ENCODE measurements at places on chromosomes 11 and 22.

DNA sequence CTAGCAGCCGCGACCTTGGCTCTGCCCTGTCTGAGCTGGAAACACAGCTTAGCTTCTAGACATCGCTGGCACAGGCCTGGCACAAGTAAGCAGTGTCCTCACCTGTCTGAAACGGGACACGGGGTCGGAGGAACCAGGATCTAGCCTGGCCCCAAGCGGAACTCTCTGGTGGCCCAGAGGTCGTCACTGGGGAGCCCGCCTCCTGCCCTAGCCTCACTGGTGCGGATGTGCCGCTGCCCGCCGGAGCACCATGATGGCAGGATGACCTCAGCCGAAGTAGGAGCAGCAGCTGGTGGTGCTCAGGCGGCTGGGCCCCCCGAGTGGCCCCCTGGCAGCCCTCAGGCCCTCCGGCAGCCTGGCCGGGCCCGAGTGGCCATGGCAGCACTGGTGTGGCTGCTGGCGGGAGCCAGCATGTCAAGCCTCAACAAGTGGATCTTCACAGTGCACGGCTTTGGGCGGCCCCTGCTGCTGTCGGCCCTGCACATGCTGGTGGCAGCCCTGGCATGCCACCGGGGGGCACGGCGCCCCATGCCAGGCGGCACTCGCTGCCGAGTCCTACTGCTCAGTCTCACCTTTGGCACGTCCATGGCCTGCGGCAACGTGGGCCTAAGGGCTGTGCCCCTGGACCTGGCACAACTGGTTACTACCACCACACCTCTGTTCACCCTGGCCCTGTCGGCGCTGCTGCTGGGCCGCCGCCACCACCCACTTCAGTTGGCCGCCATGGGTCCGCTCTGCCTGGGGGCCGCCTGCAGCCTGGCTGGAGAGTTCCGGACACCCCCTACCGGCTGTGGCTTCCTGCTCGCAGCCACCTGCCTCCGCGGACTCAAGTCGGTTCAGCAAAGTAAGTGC lies 871 bp downstream of the SLC35E4 start:
- no peak for DNase-seq

- no peak for DNase-seq
These were observed 50.7 kb upstream of the SPATA19 start for GRCh38 chr11:133896028-133896427.

- DNase-seq: no peak
These were observed at the start of gene FBLN1 for GRCh38 chr22:45502215-45503049. Gene FBLN1 (plus strand): TSS chr22:45502883. CDS start chr22:45502986, 103 bp downstream.

GRCh38 chr11:94424011-94424410 lies 22.8 kb upstream of the GPR83 start:
- DNase-seq: no peak

- DNase-seq: no peak
These were observed at the start of gene GP1BB for GRCh38 chr22:19723232-19723982. Gene GP1BB (plus strand): TSS chr22:19723539. CDS start chr22:19723570, 31 bp downstream.

DNA sequence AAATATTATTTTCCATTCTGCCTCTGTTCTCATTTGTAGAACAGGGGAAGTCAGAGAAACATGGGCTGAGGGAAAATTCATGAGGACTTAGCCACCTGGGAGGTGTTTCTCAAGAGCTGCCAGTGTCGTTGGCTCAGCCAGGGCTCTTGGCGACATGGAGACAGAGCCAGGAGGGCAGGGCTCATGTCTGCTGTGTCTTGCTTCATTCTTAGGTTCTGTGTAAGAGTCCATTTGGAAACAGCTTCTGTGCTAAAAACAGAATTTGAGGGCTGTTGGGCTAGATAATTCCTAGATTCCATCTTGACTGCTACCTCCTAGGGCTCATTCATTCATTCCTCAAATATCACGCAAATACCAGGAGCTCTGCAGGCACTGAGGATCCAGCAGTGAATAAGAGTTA lies 15.1 kb upstream of the MRGPRX2 start:
- DNase-seq: no peak

GRCh38 chr11:31160504-31161422 lies 208.8 kb downstream of the DCDC1 start:
- no peak for DNase-seq

DNA sequence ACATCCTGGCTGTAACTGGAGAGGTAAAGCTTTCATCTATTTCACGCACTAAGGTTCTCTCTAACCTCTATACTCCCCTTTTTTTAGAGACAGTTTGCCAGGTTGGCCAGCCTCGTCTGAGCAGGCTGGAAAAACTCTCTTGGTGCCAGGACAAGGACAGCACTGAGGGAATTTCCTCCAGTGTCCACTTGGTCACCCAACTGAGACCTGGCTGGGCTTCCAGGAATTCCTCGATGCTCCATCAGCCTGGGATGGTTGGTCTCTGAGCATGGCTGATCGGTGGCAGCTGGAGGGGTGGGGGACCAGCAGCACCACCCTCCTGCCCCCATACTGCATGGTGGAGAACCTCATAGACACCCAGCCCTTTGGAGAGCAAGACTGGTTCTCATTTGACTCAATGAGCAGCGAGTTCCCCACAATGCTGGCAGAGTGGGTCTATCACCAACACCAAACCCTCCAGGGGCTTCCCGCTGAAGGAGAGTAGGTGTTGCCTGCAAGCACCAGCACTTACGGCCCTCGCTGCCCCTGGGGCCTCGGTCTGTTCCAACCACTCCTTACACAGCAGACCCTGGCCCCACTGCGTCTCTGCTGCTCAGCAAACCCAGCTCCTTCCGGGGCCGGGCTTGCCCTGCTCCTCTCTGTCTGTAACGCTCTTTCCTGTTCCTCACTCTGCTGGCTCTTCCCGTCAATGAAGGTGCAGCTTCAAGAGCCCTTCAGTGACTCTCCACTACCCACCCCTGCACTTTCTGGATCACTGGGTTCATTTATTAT lies 122.2 kb downstream of the ST3GAL4 start:
- no peak for DNase-seq

DNA sequence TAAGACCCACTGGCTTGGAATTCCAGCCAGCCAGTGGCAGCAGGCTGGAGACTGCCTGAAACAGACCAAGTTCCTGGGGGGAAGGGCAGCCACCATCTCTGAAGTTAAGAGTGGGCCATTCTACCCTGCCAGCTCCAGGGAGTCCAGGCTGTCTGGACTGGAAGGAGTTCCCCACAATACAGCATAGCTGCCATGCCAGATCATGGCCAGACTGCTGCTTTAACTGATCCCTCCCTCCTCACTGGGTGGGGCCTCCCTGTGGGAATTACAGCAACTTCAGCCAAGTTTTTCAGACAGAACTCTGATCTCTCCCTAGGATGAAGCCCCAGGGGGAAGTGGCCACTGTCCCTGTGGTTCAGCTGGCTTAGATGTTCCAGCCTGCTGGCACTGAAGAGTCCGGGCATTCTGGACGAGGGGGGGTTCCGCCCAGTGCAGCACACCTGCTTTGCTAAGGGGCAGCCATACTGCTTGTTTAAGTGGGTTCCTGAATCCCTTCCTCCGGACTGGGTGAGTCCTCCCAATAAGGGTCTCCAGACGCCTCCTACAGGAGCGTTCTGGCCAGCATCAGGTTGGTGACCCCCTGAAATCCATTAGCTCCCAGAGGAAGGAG lies 455.4 kb downstream of the DLG2 start:
- no peak for DNase-seq

Data from stimulated activated CD4-positive, alpha-beta T cell treated with anti-CD3 and anti-CD28 coated beads, TNF-alpha, amount 100 ng/mL, for 1 hour (primary cell).